ENCODE measurements at places on chromosomes 5 and 9.

DNA sequence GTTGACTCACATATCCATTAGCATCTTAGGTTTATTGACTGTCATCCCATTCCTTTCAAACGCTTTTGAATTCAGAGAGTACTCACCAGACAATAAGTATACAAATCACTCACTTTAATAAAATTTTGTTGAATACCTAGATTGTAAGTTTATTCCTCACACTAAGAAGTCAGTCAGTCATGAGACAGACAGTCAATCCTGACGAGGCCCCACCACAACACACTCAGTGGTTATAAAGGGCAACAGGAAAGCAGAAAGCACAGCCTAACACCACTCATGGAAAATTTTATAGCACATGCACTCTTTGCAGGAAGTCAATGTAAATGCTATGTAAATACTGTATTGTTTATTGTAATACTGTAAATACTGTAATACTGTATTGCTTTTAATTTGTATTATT is 176.3 kb upstream of the PTGER4 start:
- DNase-seq, result no peak

DNA sequence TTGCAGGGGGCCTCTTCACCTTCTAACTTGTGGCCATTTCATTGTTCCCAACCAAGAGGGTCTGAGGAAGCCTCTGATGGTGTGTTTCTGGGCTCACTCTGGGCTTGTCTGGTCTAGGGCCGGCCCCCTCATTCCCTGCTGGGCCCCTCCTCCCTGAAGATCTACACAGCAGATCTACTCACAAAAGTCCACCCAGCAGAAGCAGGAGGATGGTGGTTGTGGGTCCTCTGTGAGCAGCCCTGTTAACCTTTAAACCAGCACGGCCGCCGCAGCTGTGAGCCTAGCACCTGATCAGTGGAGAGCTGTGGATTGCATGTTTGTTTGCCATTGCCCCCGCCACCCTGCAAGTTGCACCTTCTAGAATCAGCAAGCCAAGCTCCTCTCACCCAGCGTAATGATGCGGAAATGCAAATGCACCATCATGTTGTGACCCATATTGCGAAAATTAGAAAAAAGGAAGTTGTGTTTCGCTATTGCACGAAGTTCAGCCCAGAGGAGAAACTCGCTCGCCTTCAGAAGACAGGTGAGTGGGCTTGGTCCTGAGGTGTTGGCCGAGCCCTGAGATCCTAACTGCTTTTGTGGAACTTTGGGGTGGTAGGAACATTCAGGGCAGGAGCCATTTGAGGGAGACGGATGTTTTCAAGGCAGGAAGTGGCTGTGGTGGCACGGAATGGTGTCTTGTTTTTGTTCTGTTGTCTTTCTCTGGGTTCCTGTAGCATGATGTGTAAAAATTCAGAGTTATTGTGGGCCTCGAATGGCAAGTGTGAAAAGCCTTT is 16.7 kb downstream of the FGD3 start:
- no peak for DNase-seq

- peak; percentile 13 for DNase-seq
These were observed 26.7 kb downstream of the APBA1 start for GRCh38 chr9:69645488-69645887.

- peak; percentile 64 for DNase-seq
These were observed 167.4 kb upstream of the KIF2A start for GRCh38 chr5:62138607-62139006.

DNA sequence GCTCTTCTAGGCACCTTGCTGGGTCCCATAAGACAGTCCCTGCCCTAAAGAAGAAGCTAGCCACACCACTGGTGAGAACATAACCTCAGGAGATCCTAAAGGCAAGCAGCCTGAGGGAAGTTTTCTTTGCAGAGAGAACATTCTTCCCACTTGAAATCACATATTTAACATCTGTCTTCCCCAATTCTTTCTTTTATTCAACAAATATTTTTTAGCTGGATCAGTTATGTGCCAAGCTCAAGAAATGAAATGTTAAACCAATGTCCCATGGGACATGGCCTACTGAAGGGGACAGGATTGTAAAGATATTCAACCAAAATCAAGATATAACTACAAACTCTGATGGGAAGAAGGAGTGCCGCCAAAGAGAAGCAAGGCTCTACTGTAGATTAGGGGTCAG is 36.5 kb downstream of the FOXI1 start:
- no peak for DNase-seq

GRCh38 chr5:139207297-139208000 is 9.3 kb upstream of the SIL1 start:
- DNase-seq, result no peak

GRCh38 chr9:75615284-75615683 is 275.2 kb upstream of the PCSK5 start:
- no peak for DNase-seq

DNA sequence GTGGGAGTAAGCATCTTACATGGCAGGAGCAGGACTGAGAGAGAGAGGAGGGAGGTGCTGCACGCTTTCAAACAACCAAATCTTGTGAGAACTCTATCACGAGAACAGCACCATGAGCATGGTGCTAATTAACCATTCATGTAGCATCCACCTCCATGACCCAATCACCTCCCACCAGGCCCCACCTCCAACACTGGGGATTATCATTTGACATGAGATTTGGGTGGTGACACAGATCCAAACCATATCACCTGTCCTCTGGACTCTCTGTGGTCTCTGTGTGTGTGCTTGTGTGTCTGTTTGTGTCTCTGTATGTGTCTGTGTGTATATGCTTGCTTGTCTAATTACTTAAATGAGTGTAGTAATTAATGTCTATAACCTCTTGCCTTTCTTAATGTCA is 31.1 kb downstream of the SEC61B start:
- no peak for DNase-seq

- peak; percentile 58 for DNase-seq
These were observed 680 bp downstream of the GOLPH3 start for GRCh38 chr5:32173267-32174010.

- no peak for DNase-seq
These were observed 113.4 kb downstream of the FRMD3 start for GRCh38 chr9:83424831-83425230.

- DNase-seq, result no peak
These were observed 9.7 kb downstream of the FAXDC2 start for GRCh38 chr5:154840435-154841272.

- DNase-seq, result no peak
These were observed 33.7 kb downstream of the OSTF1 start for GRCh38 chr9:75121914-75122558.

DNA sequence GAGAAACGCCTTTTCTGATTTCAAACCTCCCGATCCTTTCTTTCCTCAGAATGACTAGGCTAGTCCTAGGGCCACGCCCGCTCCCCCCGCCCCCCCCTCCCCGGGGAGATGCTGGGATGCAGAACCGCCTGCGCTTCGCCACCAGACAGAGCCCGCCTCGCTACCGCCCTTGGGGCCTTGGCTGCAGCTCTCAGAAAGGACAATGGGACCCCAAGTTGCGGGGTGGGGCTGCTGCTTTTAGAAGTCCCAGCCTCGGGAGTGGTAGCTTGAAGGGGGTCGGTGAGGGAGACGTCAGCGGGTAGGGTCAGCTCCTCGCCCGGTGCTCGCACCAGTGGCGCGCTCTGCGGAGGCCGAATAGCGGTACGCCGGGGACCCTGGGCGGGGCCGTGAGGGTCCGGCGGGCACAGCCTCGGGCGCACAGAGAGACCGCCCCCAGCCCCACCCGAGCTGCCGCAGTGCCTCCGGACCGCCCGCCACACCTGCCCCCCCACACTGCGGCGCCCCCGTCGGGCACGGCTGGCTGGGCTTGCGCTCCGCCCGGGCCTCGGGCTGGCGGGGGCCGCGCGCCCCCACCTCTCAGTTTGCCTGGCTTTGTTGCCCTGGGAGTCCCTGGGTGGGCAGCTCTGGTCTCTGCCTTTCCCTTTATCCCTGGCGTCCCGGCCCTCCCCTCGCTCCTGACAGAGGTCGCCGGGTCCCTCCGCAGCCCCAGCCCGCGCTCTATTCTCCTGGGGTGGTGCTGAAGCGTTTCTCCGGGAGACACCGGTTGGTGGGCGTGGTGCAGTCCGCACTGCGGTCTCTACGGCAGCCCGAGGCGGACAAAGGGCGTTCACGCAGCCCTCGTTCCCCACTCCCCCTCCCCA is 1.2 kb downstream of the MAP1B start:
- DNase-seq, result peak; percentile 85

GRCh38 chr5:80184235-80185023 is 71.4 kb downstream of the SERINC5 start:
- DNase-seq, result peak; percentile 68

GRCh38 chr5:118040496-118040895 is 947.9 kb downstream of the DTWD2 start:
- DNase-seq, result no peak

DNA sequence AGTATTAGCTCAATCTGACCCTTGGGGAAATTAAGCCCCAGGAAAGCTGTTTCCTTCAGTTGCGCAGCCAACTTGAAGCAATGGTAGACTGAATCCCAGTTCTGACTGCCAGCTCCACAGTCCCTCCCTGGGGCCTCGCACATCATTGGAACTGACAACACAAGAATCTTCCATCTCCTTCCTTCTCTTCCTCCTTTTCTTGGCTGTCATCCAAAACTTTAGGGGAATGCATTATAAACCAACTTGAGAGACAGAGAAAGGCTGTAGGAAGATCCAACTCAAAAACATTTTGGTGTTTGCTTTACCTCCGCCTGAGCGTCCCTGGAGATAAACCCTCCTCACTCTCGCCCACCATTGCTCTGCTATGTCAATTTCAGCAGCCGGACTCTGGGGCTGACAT is 16.6 kb downstream of the KCNIP1 start:
- DNase-seq, result no peak

DNA sequence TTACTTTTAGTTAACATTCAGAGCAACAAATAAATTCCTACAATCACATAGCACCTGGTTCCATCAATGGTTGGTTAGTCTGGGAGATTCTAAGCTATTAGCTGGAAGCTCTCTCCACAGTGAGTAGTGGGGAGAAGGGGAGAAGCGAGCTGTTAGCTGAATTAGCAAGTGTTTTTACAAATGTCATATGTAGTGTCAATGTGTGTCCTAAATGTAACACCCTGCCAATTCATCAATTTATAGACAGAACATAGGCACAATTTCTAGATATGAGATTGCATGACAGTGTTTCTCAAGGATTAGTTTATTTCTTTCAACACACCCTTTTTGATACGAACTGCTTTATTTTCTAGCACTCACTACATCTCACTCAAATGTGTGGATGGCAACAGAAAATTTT is 349.0 kb downstream of the PDE4D start:
- DNase-seq, result no peak

- DNase-seq, result no peak
These were observed 8.6 kb upstream of the CCNH start for GRCh38 chr5:87421307-87421706.

- no peak for DNase-seq
These were observed 78.5 kb upstream of the LRRTM2 start for GRCh38 chr5:138953387-138954256.

- peak; percentile 10 for DNase-seq
These were observed 29.2 kb downstream of the LHX3 start for GRCh38 chr9:136175616-136176197.

- DNase-seq, result no peak
These were observed 13.6 kb downstream of the PLEKHG4B start for GRCh38 chr5:105504-106070.

DNA sequence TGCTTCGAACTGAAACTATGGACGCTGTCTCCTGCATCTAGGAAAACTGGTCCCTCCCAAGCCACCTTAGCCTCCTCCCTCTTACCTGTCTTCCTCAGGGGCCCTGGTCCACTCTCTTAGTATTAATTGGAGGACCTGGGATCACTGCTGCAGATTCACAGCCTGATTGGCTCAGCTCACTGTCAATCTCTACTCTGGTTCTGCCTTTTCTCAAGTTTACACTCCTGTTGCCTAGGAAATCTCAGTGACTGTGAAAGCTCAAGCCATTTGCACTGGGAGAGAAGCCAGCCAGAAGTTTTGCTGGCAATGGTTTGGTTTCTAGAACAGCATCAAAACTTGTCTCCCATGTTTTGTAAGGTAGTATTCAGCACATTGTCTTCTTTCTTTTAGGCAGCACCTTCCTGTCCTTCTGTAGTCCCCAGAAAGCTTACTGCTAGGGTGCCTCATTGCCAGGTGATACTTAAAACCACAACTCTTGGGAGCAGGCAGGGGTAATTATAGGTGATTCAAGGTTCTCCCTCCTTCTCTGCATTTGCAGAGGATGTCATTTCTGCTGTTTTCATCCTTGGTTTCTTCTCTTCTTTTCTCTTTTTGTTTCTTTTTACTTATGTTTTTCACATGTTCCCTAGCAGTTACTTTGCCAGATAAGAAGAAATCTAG is at the start of gene CAPSL:
TSS of gene CAPSL (minus strand) at position 55 of the 660 bp plus-strand sequence. CDS start 17,502 bp downstream, outside the sequence.
- DNase-seq, result peak; percentile 86

DNA sequence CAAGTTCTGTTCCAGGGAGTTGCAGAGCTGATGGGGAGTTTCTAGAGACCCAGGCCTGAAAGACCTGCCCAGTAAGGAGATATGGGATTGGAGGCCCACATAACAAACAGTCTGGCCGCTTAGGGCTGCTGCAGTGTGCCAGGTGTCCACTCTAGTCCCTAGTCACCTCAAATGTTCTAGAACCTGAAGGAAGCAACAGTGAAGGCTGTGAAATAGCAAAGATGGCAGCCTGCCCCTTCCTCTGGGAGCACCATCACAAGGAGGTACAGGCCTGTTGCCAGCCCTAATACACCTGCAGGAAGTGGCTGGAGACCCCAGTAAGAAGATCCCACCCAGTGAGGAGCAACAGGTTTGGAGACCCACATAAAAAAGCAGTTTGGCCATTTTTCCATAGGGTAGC is 783.8 kb upstream of the EDIL3 start:
- no peak for DNase-seq

DNA sequence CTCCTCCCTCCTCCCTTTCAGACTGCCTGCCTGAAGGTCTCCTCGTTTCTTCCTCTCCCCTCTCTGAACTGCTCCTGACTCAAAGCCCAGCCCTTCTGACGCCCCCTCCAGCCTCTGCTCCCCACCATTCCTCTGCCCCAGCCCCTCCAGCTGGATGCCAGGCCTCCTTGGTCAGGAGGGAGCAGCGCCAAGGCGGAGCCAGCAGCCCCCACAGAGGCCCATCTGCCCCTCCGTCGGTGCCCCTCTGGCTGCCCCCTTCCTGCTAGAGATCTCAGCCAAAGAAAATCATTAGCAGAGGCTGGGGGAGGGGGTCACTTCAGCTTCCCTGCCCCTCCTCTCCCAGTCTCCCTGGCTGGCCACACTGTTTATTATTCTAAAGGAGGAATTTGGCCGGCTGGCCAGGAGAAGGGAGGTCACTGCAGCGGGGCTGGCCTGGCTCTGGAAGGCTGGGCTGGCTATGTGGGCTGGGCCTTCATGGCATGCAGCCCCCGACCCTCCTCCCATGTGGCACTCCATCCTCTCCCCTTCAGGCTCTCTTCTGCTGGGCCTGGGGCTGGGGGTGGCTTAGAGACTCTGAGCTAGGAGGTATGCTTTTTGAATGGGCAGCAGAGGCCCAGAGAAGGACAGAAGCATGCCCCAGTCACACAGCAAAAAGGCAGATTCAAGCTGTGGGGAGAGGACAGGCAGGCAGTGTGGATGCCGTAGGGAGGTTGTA is 16.9 kb downstream of the PDGFRB start:
- peak; percentile 55 for DNase-seq

GRCh38 chr9:33466565-33467495 is 6.9 kb downstream of the NOL6 start:
- peak; percentile 88 for DNase-seq

GRCh38 chr5:125323613-125324012 is 577.2 kb upstream of the ZNF608 start:
- DNase-seq, result no peak
